ENCODE measurements at places on chromosomes 13 and 19.

DNA sequence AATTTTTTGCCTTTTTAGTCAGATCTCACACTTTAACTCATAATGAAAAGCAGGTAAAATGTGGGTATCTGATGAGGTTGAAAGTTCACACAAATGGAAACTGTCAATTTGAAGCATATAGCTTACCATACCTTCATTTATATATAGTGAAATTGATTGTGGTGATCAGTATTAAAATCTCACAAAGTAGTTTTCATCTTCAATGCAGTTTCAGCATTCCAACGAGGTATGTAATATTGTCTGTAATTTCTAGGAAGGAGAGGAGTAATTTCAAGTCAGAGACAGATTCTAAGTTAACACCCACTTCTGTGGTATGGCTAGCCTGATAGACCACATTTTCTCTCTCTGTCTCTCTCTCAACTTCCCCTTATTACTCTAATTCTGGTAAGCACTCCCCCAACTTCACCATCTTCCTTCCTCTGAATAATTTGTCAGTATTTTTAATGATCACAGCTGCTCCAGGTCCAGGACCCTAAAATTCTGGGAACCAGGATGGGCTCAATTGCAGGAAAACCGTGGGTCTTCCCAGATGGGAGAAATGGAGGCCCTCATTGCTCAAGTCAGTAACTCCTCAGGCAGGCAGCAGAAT, 455.7 kb downstream of the FGF9 start:
- no peak for DNase-seq

- DNase-seq = no peak
Observed at GRCh38 chr13:114164681-114165429, 14.2 kb upstream of the CFAP97D2 start.

DNA sequence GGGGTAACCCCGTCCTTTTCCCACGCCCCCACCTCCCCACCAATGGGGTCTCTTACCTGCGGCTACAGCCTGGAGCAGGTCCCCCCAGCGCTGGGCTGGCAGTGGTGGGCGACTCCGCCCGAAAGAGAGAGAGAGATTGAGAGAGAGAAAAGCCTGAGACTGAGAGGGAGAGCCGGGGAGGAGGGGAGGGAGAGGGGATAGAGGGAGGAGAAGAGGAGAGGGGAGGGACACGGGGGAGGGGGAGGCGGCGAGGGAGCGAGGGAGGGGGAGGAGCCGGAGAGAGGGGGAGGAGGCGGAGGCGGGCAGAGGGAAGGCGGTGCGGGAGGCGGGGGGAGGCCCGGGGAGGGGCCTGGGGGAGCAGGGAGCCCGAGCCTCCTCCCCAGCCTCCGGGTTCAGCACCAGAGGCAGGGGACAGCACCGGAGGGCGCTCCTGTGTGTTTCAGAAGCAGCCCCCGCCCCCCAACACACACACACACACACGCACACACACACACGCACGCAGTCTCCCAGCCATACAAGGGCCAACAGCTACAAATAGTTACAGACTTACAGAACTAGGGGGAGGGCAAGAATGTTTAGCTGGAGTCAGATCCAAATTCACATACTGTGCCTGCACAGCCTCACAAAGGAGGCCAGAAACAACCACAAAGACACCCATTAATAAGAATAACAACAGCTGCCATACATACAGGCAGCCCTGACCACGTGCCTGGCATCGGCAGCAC, at the start of gene SLC8A2:
TSS of gene SLC8A2 (minus strand) at position 161 of the 725 bp plus-strand sequence. CDS start 5,490 bp downstream, outside the sequence.
- DNase-seq = peak; percentile 35

GRCh38 chr13:35485424-35485823, 8.9 kb upstream of the MAB21L1 start:
- DNase-seq = no peak

- no peak for DNase-seq
Observed at GRCh38 chr19:10780368-10780767, 55.6 kb downstream of the TMED1 start.

GRCh38 chr19:7868671-7869452, 5.3 kb downstream of the PRR36 start:
- peak; percentile 52 for DNase-seq

- DNase-seq = no peak
Observed at GRCh38 chr13:29709407-29710069, 114.0 kb upstream of the SLC7A1 start.

GRCh38 chr19:772730-773436, 22.0 kb downstream of the MISP start:
- no peak for DNase-seq

- DNase-seq = no peak
Observed at GRCh38 chr19:57096685-57097361, 23.0 kb upstream of the USP29 start.

- no peak for DNase-seq
Observed at GRCh38 chr19:1027650-1028061, 1.2 kb downstream of the CNN2 start.

All from activated naive CD8-positive, alpha-beta T cell treated with anti-CD3 and anti-CD28 coated beads, Interleukin-2, amount 50 U/mL, for 16 hours (primary cell).